ENCODE measurements at places on chromosomes 12 and 14. TPM values are rescaled to one million over a fixed set of nuclear protein-coding genes. Genes with fewer than 3 reads are reported as not detected.

TAS2R42 gene
- total RNA-seq, result not detected

SIX6 gene
- not detected for total RNA-seq

KLRD1 gene
- total RNA-seq, result 30.6 TPM

GARIN6 gene
- not detected for total RNA-seq

KRT79 gene
- total RNA-seq, result not detected

C12orf54 gene
- not detected for total RNA-seq

OR6C2 gene
- not detected for total RNA-seq

CMKLR1 gene
- 0.82 TPM for total RNA-seq

SP7 gene
- total RNA-seq, result not detected

DPPA3 gene
- total RNA-seq, result not detected

IL22 gene
- not detected for total RNA-seq

C12orf57 gene
- 210 TPM for total RNA-seq

RCOR1 gene
- 21.7 TPM for total RNA-seq

FAM181A gene
- not detected for total RNA-seq

PTHLH gene
- not detected for total RNA-seq

AVPR1A gene
- not detected for total RNA-seq

NELL2 gene
- total RNA-seq, result 161 TPM

DNAJC22 gene
- total RNA-seq, result 0.11 TPM

CHMP4A gene
- 97.8 TPM for total RNA-seq

TMPRSS12 gene
- not detected for total RNA-seq

RNF212B gene
- not detected for total RNA-seq

RNASE3 gene
- total RNA-seq, result not detected

GRIP1 gene
- 1.8 TPM for total RNA-seq

RNASE7 gene
- total RNA-seq, result not detected

Measured in activated naive CD8-positive, alpha-beta T cell treated with anti-CD3 and anti-CD28 coated beads, Interleukin-2, amount 10 ng/mL, durations not matched to agents 7 days and 5 days (primary cell).